CD4-positive, alpha-beta T cell treated with Interleukin-10 for 1 hour (primary cell): ENCODE measurements at places on chromosomes 11 and 22.

DNA sequence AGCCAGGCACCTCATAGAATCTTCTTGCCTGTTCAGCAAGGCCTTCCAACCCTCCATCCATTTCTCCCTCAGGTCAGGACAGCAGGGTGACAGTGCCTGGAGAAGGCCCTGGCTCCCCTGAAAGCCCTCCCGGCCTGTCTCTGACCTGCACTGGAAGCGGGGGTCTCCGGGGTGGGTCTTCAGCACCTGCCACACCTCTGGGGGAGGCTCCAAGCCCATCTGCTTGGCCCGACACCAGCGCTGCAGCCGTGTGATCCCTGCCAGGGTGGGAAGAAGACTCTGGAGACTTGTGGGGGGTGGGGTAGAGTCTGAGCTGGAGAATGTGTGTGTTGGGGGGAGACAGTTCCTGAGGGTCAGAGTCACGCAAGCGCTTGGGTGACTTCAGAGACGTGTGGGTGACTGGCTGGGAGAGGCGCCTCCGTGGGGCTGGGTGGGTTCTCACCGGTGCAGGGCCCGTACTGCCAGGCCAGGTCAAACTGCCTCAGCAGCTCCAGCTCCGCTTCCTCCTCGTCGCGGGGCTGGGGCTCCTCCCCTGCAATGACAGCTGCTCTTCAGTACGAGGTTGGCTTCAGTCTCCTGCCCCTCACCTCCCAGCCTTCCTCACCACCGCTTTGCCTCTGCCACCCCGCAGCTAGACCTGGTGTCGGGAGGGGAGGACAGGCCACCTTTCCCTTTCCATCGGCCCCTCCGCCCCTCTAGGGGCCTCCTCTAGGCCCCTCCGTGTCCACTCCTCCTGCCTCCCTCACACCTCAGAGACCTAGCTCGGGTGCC lies 615 bp downstream of the POLD4 start:
- no peak for DNase-seq

DNA sequence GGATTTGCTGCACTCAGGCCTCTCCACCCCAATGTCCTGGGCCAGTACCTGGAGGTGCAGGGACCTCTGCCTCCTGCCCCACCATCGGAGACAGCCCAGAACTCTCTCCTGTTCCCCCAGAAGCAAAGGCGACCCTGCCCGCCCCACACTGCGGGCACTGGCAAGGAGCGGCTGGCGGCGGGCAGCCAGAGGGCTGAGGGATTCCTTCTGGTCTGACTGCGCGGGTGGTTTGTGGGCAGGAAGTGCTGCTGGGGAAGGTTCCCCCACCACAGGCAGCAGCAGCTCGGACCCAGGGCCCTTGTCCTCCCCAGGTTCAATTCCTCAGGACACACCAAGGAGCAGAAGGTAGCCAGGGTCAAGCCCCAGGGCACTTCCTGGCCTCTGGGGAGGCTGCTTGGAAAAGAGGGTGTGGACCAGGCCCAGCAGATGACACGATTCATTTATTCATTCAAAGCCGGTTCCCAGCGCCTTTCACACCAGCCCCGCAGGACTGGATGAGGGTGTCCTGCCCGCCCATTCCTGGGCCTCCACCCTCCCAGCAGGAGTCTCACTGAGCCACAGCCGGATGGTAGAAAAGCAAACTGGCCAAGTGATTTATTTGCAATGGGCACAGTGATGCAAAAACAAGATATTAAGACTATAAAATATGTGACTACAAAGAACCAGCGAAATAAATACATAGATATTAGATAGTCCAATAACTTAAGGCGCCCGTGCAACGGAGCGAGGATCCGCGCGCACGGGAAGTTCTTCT lies 1.2 kb downstream of the PHLDA2 start:
- no peak for DNase-seq

- DNase-seq, result no peak
Observed at GRCh38 chr11:3833449-3833848, 7.3 kb downstream of the RHOG start.

DNA sequence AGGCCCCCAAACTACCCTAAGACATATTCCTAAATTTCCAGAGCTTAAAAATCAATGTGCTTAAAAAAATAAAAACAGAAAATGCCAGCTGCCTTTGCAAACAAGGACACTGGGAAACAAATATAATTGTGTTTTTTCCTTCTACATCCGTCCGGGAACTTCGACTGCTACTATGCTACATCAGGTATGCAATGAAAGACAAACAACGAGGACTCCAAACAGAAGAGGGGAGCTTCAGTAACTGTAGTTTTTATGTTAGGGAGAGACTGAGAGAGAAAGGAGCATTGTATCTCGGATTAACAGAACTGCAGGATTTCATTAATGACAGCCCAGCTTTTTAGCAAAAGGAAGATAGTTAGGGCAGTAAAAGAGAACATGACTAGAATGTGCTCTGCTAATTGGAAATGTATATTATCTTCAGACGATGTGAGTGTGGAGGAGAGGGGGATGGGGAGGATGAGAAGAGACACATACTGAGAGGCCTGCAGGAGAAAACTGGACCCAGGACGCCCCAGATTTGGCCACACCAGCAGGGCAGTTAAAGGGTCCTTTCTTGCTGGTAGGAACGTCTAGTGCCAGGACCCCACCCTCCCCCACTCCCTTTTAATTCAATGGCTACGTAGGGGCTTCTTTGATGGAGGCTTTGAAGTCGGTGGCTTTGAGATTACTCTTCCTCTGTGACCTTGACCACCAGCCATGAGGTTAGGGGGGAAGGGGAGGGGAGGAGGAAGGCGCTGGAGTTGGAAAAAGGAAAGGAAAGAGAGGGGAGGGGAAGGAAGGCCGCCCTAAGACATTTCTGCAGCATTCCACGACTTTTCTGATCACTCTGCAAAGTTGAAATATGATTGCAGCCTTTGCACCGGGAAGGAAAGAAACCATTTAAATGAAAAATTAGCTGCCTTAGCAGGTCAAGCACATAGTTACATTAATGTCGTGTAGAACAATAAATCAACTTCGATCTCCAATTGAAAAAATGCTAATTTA lies 187.1 kb downstream of the BLID start:
- DNase-seq, result no peak

DNA sequence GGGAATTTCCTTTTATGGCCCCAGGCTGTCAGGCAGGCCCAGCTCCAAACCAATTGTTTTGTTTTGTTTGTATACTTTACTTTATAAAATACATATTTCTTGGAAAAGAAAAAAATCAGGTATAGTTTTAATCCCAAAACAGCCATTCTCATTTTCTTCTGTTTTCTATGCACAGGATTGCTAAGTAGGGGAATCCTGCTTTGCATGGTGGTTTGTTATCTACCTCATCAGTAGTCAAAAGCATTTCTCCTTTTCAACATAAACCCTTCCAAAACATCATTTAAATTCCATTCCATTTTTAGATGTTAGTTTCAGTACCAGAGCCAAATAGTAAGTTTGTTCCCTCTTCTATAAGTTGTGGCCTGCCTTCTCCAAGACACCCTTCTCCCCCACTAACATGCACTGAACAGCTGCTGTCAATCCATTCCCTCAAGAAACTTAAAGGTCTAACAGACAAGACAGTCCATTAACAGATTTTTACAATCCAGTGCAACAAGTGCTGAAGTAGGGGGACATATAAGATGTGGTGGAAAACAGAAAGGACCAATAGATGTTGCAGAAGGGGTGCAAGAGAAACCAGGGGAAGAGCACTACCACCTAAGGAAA lies 3.7 kb downstream of the ILK start:
- DNase-seq, result no peak

DNA sequence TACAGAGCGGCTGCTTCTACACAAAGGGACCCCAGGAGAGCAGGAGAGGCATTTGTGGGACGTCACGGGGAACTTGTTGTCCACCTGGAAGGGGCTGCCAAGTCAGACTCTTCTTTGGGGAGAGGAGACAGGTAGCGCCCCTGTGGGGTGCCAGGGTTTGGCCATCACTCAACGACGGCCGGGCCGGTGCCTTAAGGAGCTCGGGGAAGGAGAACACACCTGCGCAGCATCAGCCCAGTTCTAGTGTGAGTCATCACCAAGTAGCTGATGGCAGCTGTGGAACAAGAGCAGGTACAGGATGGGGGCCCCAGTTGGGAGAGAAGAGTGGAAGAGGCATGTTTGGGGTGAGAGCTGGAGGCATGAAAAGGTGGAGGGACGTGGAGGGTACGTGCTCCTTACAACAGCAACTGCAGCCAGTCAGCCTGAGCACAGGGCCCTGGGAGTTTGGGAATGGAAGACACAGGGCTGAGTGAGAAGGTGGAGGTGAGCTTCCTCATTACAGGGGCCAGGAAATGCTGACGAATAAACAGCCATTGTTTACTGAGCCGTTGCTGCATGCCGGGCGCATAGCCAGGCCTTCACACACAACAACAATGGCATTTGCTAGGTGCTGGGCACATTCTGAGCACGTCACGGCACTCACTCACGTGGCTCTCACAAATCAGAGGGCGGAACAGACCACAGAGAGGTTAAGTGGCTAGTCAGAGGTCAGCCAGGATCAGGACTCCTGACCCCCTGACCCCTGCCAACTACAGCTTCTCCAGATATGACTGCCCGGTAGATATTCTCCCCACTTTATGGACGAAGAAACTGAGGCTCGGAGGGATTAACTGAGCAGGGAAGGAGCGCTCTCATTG lies 29.1 kb upstream of the TP53I11 start:
- no peak for DNase-seq

GRCh38 chr11:59259867-59260475 lies 47.2 kb upstream of the MPEG1 start:
- no peak for DNase-seq

- no peak for DNase-seq
Observed at GRCh38 chr22:43861529-43861928, 784 bp downstream of the SULT4A1 start.
